ENCODE measurements at places on chromosomes 16 and 17. TPM values are rescaled to one million over a fixed set of nuclear protein-coding genes. Genes with fewer than 3 reads are reported as not detected.

Gene TBX21
- total RNA-seq, result 19.9 TPM

Gene MEIOB
- total RNA-seq, result 0.79 TPM

Gene PLA2G10
- total RNA-seq, result not detected

- ATAC-seq, result no peak
These were observed 94.3 kb downstream of the TBC1D16 start for GRCh38 chr17:79941088-79942010.

GRCh38 chr16:11601425-11601824 is 14.7 kb upstream of the LITAF start:
- no peak for ATAC-seq

DNA sequence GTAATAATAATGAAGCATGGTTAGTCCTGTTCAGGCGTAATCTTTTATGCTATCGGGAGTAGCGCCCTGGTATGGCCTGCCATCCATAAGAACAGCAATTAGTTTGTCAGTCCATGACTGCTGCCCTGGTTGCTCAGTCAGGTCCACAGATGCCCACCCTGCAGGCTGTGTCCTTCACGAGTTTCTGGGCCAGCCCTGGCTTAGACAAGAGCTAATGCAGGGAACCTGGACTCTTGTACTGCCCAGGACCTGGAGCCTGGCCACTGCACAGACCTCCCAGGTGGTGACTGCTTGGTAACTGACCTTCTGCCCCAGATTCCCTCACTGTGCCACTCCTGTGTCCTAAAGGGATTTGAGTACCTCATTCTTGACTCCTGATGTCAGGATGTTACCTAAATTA is 161.1 kb upstream of the NOG start:
- no peak for ATAC-seq

Measured in activated T-helper 17 cell treated with anti-CD3 and anti-CD28 coated beads, Interleukin-2, amount 50 U/mL, for 72 hours (primary cell).